Subcutaneous preadipocyte (primary cell): ENCODE measurements at places on chromosomes 4 and X. TPM values are rescaled to one million over a fixed set of nuclear protein-coding genes. Genes with fewer than 3 reads are reported as not detected.

The L1CAM gene
- under 0.01 and 0.39 TPM in 2 replicates for total RNA-seq

The MAGED4B gene
- 5.1 and 22.0 TPM in 2 replicates for total RNA-seq

The PPAT gene
- total RNA-seq: 18.7 and 28.3 TPM in 2 replicates

The GUCY1A1 gene
- under 0.01 and 0.37 TPM in 2 replicates for total RNA-seq

The NXF3 gene
- total RNA-seq: not detected in 2 replicates

The SLC25A31 gene
- not detected in 2 replicates for total RNA-seq

The DRD5 gene
- not detected in 2 replicates for total RNA-seq
